ENCODE measurements at places on chromosomes 3 and 15.

DNA sequence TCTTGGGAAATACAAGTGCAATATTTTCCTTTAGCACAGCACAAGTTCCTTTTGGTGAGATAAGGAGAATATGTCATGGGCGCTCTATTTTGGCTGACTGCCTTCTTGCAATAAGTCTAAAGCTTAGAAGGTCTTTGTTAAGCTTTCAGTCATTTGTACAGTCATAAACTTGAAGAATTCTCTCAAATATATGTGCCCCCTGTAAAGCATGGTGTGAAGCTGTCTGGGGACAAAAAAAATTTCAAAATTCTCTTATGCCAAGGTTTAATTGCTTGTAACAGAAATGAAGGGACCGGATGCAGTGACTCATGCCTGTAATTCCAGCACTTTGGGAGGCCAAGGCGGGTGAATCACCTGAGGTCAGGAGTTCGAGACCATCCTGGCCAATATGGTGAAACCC lies 21.7 kb upstream of the ARID3B start:
- no peak for DNase-seq

- no peak for DNase-seq
These were observed 550 bp downstream of the CLN6 start for GRCh38 chr15:68228971-68229385.

DNA sequence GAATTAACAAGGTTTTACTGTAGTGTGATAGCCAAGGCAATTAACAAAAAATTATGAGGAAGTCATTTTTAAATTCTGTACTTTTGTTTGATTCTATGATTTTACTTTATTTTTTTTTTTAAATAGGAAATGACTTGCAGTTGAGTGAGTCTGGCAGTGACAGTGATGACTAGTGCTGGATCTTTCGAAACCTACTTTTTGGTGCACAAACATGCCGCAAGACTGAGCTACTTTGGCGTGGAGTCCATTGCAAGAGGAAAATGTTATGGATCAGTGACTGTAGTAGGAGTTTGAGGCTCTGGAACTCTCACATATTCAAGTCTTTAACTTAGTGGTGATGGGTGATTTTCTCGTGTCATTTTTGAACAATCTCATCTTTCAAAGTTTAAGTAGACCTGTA lies 11.6 kb downstream of the EAF1 start:
- DNase-seq = no peak

DNA sequence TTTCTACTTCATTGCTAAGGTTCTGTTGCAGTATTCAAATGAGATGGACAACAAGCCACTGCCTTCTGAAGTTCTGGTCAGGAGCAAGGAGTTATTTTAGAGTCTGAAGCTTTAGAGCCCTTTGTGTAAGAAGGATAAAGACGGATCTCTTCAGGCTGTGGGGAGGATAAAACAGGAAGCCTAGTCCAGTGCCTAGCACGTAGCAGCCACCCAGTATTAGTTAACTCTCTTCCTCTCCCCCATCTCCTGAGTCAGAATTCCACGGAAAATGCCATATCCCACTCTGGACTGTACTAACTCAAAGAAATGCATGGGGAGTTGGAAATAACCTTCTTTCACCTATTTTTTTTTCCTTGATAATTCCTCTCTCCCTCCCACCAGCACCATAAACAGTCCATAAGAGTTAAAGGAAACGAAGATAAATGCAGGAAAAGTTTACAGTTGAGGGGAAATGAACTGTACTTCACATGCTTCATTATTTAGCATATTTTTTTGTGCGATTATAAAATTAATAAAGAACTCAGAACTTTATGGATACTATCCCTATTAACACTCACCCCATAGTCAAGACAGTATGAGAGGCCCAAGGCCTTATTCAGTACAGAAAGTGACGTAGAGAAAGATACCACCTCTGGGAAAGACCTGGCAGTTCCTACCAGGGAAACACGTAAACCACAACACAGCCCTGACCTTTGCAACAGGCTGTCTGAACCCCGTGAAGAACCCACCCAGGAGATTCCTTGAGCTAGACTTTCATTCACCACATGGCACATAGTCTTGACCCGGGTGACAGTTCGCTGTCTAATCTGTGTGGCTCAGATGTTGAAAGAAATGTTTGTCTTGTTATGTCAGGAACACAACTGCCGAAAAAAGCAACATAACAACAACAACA lies 9.2 kb downstream of the IGF2BP2 start:
- no peak for DNase-seq

GRCh38 chr3:45509038-45509767 lies 85.3 kb upstream of the LIMD1 start:
- no peak for DNase-seq

- no peak for DNase-seq
These were observed 22.5 kb upstream of the SPTSSB start for GRCh38 chr3:161393803-161394202.

DNA sequence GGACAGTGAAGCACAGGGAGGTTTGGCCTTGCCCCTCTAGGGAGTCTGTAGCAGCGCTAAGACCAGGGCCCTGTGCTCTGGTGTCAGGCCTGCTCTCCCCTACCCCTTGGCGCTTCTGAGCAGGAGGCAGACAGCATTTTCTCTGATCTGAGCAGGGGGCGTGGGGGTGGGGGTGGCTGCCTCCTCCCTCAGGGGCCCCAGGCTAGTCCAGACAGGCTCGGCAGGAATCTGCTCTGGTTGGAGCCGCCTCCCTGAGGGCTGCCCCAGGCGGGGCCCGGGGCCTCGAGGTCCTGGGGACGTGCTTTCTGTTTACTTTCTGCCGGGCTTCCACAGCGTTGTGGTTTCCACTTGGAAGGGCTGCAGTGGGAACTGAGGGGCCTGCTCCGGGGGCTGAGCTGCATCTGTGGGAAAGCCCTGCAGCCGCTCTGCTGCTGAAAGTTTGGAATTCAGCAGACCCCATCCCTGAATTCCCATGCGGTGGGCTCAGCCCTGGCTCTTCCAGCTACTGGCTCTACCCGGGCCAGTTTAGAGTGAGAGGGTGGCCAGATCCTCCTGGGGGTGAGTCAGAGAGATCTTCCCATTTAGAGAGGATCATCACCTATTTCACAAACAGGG lies 105.4 kb downstream of the LINGO1 start:
- DNase-seq = no peak

Measured in SHP77 (cell line).